ENCODE measurements at places on chromosomes 5 and 9.

DNA sequence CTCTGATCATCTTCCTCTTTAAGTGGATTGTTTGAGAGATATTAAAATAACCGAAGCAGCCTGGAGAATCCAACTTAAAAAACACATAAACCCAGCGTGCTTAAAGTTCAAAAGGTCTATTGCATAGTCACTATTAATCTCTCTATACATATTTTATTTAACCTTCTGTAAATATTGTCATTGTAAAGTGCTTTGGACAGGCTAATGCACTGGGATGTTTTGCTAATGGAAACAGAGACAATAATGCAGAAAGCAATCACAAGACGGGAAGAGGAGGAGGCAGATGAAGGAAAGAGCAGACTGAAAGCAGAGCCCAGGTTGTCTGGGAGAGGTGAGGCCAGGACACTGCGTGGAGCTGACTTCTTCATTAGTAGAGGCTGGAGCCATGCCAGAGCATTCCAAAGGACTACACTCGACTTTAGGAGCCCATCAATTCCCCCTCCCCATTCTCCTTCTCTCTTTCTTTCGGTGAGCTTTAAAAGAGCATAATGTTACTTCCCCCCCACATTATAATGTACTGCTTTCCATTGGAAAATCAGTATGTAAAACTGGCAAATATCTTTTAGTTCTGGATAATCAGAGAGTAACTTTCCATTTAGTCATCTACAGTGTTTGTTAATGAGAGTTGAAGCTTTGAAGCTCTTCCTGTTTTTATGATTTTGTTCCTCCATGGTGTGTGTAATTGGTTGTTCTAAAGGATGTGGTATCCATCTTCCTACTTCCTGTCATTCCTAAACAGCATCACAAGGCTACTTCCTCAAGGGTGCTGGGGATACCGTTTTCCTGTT, 307.3 kb upstream of the MPDZ start:
- no peak for DNase-seq

GRCh38 chr5:119357808-119358529, 2.1 kb downstream of the TNFAIP8 start:
- DNase-seq: no peak

DNA sequence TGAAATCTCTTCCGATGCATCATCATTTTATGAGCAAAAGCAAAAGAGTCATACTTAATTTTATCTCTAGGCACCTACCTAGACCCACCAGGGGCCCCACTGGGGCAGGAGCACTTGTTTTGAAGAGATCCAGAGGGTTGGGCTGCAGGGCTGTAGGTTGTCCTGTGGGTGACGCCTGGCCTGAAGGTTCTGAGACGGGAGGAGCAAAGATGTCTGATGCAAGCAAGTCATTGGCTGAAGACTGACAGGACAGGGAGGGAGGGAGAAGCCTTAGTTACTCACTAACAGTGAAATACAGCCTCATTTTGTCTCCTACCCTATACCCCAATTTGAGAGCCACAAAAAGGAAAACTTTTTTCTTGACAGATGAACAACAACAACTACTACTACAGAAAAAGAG, 17.1 kb upstream of the C9 start:
- no peak for DNase-seq

- no peak for DNase-seq
Observed at GRCh38 chr9:137152844-137153405, 14.0 kb downstream of the GRIN1 start.

DNA sequence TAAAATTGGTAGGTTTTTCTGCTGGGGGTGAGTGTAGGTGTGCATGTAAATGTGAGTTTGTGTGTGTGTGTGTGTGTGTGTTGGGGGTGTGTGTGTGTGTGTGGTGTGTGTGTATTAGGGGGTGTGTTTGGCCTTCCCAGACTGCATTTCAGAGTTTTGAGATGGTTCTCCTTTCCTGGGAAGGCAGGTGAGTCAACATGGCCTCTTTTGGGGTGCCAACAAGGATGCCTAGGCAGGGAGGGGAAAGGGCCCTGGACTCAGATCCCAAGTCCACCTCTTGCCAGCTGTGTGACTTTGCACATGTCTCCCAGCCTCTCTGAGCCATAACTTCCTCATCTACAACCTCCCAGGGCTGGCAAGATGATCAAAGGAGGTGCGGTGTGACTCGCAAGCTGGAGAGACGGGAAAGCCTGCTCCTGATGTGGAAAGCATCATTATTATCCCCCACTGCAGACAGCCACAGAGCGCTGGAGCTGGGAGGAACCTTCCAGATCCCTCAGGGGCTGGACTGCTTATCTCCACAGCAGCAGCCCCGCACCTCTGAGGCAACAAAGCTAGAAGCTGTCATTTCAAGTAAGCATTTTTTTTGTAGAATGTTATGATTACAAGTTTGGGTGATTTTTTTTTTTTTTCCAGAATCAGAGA, 63.5 kb upstream of the TBC1D2 start:
- DNase-seq: no peak

DNA sequence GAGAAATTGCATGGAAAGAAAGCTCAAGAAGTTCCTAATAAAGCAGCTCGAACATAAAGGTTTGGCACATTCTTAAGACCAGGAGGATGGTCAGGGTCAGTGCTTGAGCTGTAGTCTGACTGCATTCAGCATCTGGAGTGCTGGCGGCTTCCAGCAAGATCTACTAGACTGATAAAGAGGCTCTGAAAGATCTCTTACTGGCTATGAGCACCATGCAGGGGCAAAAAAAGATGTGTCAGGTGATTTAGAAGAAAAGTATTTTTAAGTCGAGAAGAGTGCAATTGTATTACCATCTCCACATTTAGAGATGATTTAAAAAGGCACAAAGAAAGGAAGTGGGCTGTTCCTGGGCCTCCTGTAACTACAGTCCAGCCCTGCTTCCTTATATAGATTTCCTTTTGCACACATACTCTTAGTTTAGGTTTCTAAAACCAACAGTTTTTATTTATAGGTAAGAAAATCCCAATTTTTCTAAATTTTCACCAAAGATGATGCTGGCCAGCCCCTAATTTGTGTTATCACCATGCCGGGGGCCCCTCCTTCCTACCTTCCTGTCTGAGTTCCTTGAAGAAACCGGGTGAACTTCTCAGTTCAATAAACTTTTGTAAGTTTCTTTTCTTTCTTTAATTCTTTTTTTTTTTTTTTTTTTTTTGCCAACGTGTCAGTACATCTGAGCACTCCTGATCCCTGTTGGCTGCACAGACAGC, 65.9 kb upstream of the PLPP1 start:
- DNase-seq: no peak

GRCh38 chr5:95223566-95224258, 61.2 kb downstream of the MCTP1 start:
- DNase-seq: no peak

DNA sequence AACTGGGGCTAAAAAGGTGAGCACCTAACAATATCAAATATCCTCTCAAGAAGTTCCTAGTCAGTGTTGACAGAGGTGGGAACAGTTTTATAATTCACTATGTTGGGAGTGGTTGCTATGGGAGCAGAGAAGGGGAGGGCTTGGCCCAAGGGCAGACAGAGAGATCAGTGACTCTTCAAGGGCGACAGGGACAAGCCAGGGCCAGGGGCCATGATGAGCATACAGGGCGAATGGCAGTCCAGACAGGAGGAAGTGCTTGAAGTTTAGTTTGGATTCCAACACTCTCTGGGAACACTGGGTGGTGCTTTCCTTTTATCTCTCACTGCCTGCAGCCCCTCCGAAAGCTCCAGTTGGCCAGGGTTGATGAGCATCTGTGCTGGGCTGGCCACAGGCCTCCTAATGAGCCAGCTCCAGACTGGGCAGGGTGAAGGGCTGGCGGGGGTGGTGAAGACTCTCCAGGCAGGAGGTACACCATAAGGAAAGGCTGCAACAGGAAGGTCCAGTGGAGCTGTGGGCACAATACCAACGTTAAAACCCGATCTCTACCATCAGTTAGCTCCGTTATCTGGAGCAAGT, 111.3 kb downstream of the TMEM174 start:
- no peak for DNase-seq

GRCh38 chr5:58314356-58315210, 145.3 kb downstream of the PLK2 start:
- no peak for DNase-seq

- DNase-seq: no peak
Observed at GRCh38 chr9:79568337-79569101, 3.2 kb upstream of the TLE4 start.
